ENCODE measurements at places on chromosomes 2 and 18.
A peak's percentile ranks its signal among the peaks of the same experiment; 100 is the strongest.

GRCh38 chr2:172084645-172085459 lies 455 bp upstream of the DLX1 start:
- DNase-seq: peak; percentile 87

GRCh38 chr2:132782176-132782783 lies 112.3 kb upstream of the LYPD1 start:
- no peak for DNase-seq

DNA sequence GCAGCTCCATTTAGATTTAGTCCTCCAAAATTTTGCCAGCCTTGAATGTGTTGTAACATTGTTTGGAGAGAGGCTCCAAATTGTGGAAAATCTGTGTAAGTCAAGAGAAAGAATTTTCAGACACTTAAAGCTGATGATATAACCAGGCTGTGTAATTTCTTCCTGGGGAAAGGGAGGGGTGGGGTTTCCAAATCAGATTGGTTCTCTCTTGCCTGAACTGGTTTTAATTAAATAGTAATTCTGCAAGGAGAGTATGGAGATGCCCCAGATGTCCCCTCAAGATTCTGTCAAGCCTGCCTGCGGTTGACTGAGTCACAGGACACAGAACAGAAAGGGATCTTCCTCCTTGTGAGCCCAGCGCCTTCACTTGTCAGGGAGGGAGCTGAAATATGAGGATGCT lies 54.5 kb downstream of the C18orf63 start:
- DNase-seq: no peak

DNA sequence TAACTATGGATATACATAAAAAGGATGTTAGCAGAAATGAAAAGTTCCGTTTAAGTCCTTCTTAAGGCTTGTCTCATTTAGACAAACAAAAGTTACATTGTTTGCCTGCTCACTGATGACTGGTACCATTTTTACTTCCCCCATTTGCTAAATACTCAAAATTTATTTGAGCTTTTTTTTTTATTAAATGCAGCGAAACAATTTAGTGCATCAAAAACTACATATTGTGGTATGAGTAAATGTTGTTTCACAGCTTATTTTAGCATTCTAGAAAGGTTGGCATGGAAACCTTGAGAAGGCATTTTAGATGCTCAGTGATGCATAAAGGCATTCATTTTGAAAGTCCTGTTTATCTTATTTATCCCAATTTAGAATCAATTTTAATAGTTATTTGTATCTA lies 100.0 kb downstream of the MAP2 start:
- DNase-seq: no peak

- DNase-seq: no peak
Observed at GRCh38 chr18:1147730-1148129, 243.1 kb downstream of the ADCYAP1 start.

- DNase-seq: no peak
Observed at GRCh38 chr2:50879457-50879856, 152.5 kb downstream of the NRXN1 start.

DNA sequence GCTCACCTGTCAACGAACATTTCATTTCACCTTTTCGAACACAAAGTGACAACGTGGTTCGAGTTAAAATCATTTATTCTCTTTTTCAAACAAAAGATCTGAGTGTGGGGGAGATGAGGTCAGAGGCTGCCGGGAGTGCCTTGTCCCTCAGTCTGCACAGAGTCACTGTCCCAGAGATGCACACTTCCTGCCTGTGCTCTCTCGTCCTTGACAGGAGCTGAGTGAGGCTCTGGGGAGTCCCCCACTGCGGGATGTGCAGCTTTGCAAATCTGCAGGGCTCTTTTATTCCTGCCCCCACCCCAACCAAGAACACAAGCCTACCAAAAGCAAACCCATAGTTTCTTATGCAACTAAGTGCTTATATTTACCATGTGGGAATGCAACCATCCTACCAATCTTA lies 497.8 kb downstream of the EIPR1 start:
- DNase-seq: no peak

- no peak for DNase-seq
Observed at GRCh38 chr2:195795879-195796278, 138.9 kb downstream of the SLC39A10 start.

GRCh38 chr2:240869956-240870875 lies 1.6 kb downstream of the AGXT start:
- DNase-seq: no peak

DNA sequence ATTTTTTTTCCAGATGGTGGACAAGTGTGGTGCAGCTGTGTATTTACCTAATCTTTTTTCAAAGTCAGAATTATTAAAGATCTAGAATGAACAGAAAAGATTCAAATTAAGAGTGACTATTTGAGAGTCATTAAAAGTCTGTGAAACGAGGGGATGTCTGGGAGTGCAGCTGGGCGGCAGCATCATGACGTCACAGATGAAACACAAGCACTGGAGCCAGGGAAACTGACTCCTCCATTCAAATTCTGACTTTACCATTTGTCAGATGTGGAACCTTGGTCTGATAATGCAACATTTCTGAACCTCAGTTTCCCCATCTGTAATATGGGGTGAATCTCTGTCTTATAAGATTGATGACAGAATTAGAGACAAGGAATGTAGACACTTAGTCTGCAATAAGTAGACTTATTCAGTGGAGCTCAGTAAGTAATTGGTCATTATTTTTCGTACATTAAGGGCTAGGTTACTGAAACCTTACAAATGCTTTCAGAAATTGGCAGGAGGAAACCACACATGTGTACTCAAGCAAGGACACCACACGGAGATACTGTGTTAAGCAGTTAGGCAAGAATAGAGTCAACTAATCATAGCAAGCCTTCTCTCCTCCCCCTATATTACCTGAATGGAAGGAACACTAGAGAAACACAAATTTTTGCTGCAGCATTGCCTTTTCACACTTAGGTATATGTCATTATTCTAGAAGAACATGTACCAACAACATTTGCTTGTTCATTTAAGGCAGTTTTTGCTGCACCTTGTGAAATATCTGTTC lies 27.8 kb upstream of the CXXC1 start:
- DNase-seq: no peak

GRCh38 chr2:133486771-133487191 lies 81.5 kb downstream of the NCKAP5 start:
- DNase-seq: no peak

GRCh38 chr18:23258566-23259469 lies 123.5 kb downstream of the CABLES1 start:
- DNase-seq: no peak

- DNase-seq: no peak
Observed at GRCh38 chr2:29475499-29475898, 360.3 kb downstream of the CLIP4 start.

GRCh38 chr2:219416938-219417337 lies 1.2 kb upstream of the DES start:
- DNase-seq: no peak

GRCh38 chr2:201798252-201798913 lies 8.0 kb upstream of the CDK15 start:
- DNase-seq: no peak

- no peak for DNase-seq
Observed at GRCh38 chr18:79851489-79851888, 53.8 kb downstream of the KCNG2 start.

DNA sequence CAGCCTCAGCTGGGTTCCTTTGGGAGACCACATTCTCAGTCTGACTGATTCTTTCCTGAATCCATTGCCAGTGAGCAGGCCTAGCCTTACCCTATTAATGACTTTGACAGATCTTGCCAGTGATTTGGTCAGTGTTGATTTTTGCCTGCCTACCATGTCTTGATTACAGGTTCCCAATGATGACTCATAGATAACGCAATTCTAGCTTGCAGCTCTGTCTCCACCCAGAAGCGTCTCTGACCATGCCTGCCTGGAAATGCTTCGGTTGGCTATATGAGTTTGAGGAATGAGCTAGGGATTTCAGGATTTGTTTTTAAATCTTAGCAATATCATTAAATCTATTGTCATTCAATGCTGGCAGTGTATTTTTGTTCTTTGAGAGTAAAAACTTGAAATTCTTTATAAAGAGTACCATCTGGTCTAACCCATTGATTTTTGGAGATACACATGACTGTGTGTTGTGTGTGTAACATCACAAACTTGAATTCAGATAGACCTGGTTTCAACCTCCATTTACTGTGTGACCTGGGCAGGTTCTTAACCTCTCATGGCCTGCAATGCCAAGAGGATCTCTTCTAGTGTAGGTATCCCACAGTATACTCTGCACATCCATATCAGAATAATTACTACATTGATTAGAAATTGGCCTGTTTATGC lies 57.0 kb downstream of the CCDC150 start:
- DNase-seq: no peak

GRCh38 chr2:175030380-175031271 lies 25.4 kb upstream of the CHN1 start:
- peak; percentile 41 for DNase-seq

DNA sequence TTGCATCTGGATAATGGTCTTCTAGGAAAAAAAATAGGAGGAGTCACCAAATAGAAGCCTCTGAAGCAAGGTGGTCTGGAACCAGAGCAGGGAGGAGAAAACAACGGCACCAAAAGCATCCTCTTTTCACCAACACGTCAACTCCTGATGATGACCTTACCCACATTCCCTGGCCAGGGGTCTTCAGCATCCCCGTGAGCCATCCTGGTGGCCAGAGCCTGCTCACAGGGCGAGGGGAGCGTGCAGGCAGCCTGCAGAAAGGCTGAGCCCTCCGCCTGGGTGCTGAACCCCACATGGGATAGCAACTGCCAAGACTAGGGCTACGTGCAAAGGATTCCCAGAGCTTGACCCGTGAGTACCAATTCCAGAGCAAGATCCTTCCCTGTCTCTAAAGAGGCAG lies 191.0 kb downstream of the NDUFA10 start:
- no peak for DNase-seq

DNA sequence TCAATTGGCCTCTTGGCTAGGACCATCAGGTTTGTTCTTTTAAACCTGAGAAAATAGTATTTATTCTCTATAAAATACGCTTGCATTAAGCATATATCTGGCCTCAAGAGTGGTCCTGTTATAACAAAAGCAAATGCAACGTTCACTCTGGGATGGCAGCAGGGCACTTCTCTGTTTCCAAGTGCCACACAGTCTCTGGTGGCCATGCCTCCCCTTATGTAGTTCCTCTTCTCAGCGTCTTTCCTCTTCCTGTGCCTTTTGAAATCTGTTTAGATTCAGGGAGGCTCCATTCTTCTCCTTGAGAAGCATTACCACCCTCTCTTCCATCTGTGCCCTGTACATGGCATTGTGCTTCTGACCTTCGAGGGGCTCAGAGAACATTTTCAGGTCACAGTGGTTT lies 51.9 kb downstream of the TSHZ1 start:
- no peak for DNase-seq

GRCh38 chr2:144137705-144138428 lies 382.1 kb downstream of the ZEB2 start:
- DNase-seq: no peak

GRCh38 chr2:101815154-101815553 lies 117.6 kb downstream of the MAP4K4 start:
- DNase-seq: no peak

DNA sequence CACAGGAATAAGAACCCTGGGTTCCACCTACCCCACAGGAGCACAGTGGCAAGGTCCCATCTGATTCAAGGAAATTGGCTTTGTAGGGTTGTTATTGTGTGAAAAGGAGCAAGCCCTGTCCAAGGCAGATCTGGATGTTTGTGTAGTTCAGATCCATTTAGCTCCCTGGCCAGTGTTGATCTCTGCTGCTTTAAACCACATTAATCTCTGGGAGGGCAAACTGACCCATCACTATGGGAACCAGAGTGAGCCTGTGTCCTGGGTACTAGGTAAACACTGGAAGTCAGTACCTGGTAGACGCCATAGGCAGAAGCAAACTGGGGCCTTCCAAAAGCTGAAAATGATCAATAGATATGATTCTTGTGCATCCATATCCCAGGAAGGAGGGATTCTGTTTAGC lies 271.5 kb upstream of the EPAS1 start:
- DNase-seq: no peak

DNA sequence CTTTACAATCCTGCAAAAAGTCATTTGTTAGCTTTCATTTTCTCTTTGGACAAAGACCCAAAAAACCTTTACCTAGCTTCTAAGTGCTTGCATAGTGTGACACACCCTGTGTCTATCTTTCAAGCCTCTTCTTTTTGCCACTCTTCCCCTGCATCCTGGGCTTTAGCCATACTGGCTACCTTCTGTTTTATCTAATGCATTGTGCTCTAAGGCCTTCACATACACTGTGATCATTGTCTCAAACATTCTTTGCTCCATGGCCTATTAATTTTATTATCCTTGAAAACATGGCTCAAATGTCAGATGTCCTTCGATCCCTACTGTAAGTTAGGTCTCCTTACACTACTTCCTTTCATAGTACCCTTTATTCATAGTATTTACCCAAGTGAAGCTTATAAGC lies 84.4 kb downstream of the PIK3C3 start:
- DNase-seq: no peak

GRCh38 chr18:13007248-13007560 lies 16.0 kb downstream of the CEP192 start:
- DNase-seq: no peak

DNA sequence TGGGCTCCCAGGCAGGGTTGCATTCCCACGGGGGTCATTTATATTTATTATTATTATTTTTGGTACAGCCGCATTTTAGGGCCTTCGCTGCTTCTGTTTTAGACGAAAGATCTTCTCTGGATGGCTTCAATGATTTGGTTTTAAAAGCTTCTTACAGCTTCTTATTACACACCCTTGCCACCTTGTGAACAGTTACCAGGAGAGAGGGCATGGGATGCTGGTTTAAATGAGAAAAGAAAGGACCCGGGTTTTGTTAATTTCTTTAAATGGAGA lies 1.7 kb downstream of the SH3RF3 start:
- no peak for DNase-seq

GRCh38 chr18:629269-630150 lies 27.9 kb upstream of the TYMS start:
- DNase-seq: no peak

DNA sequence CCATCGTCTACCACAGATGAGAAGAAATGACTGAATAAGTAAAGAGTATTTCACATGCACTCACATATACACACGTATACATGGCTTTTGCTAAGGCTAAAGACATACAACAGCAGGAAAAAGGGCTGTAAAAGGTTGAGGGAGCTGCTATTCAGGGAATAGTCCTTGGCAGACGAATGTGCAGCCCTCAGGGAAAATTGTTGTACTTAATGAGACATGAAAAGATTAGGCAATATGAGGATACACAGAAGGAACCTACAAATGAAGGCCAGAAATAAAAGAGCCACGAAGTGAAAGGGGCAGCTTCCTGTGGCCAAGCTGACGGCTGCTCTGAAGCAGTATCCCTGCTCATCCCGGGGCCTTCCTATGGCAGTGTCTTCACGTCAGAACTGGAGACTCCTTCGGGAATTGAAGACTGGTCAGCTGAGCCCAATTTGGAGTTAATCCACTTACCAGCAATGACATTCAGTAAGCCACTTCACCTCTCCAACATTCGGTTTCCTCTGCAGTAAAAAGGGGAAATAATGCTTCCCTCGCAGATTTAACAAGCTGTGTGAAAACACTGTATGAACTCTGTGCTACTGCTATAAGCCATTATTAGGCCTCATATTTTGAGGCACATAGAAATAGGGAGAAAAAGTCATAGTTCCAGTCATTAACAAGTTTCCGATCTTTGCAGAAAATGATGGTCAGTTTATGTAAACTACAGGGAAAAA lies 221.8 kb downstream of the STK39 start:
- no peak for DNase-seq

GRCh38 chr2:128563348-128563687 lies 244.7 kb upstream of the HS6ST1 start:
- no peak for DNase-seq

All from nephron progenitor cell (in vitro differentiated cells).